ENCODE measurements at places on chromosomes 6 and 20.

- DNase-seq: no peak
Observed at GRCh38 chr6:286681-287488, 5.4 kb upstream of the DUSP22 start.

DNA sequence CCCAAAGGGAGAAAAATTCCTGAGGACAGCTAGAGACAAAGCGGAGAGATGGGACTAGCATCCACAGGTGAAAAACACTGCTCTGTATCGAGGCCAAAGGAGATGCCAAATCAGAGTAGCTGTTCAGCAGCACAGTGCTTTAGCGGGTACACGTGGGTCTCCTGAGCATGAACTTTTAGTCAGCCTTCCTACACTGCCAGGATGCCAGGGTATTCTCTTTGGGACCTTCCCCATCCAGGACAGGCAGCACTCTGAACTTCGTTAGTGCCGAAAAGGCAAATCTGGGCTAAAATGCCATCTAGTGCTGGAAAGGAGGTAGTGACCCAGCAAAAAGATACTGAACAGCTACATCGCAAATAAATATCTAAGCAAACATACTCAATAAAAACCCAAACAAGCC, 64.9 kb downstream of the C6orf58 start:
- DNase-seq: no peak

DNA sequence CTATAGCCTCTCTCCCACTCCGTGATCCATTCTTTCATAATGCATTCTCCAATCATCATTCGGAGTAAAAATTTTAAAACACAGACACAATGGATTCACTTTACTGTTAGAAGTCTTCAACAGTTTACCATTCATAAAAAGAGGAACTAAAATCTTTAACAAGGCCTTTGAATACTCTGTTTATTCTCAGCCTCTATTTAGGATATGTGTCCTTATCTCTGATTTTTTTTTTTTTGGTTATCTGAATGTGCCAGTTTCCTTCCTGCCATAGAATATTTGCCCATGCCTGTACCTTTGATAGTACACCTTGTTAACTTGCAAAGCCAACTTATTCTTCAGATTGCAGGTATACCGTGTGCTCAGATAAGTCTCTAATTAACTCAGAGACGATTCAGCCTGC, 11.1 kb downstream of the CRISP1 start:
- DNase-seq: no peak

GRCh38 chr20:36756496-36756895, 10.6 kb upstream of the NDRG3 start:
- DNase-seq: no peak

- no peak for DNase-seq
Observed at GRCh38 chr6:116568821-116569755, 2.2 kb upstream of the RWDD1 start.

Data from stimulated activated CD8-positive, alpha-beta memory T cell treated with anti-CD3 and anti-CD28 coated beads, Interleukin-4, amount 100 ng/mL, for 24 hours (primary cell).